ENCODE measurements at places on chromosomes 7 and 10. TPM values are rescaled to one million over a fixed set of nuclear protein-coding genes. Genes with fewer than 3 reads are reported as not detected.

Gene PKD2L1
- 0.44 TPM for total RNA-seq

Gene ARHGEF35
- total RNA-seq = 6.1 TPM

Gene AKAP9
- 37.6 TPM for total RNA-seq

Gene HABP2
- total RNA-seq = not detected

Gene ASZ1
- total RNA-seq = not detected

Gene TACC2
- 32.2 TPM for total RNA-seq

Gene TAS2R3
- total RNA-seq = 0.74 TPM

Gene BTBD16
- total RNA-seq = 0.23 TPM

Gene CDC14C
- not detected for total RNA-seq

Gene NEUROD6
- total RNA-seq = not detected

All from endothelial cell (in vitro differentiated cells).